ENCODE measurements at places on chromosomes 3 and 15.

DNA sequence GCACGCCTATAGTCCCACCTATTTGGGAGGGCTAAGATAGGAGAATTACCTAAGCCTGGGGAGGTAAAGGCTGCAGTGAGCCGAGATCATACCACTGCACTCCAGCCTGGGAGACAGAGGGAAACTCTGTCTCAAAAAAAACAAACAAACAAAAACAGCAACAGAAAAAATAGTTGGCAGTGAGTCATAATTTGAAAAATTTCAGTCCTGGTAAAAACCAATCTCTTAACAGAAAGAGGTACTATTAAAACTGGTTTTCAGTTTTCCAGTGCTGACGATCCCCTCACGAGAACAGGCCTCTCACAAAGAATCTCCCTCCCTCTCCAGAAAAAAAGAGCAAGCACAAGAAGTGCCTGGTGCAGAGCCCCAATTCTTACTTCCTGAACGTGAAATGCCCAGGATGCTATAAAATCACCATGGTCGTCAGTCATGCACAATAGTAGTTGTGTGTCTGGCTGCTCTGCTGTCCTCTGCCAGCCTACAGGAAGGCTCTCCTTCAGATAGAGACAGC is 22.8 kb upstream of the MAP4 start:
- DNase-seq: no peak

DNA sequence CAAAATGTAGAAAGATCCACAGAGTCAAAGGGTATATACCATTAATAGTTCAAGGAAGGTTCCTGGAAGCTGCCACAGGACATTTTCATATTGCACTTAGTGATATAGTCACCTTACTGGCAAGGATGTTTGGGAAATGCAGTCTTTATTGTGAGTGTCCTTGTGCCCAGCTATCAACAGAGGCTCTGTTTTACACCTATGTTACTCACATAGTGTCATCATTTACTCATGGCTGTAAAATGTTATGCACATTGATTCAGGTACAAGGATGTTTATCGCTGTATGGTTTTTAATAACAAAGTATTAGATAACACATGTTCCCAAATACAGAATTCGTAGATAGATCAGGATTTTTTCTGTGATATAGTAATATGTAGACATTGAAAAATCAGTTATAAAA is 50.9 kb downstream of the ZPLD1 start:
- no peak for DNase-seq

DNA sequence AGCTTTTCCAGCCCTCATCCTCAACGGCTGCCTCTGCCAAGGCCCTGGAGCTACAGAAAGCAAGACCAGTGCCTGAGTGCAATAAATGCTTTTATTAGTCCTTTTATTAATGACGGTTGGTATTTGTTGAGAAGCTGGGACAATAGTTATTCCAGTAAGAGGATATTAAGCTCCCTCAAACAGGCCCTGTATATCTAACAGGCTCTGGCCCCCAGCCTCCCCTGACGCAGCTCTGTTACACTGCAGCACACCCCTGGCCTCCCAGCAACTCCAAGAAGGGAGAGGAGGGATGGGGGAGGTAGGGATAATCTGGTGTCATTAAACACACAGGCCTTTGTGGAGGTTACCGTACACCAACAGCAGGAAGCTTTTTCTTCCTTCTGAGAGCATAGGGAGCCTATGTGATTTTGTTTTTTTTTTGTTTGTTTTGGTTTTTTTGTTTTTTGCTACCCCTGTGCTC is 30.8 kb upstream of the MAGEF1 start:
- peak; percentile 50 for DNase-seq

GRCh38 chr3:171977860-171978259 is 61.5 kb upstream of the FNDC3B start:
- no peak for DNase-seq

DNA sequence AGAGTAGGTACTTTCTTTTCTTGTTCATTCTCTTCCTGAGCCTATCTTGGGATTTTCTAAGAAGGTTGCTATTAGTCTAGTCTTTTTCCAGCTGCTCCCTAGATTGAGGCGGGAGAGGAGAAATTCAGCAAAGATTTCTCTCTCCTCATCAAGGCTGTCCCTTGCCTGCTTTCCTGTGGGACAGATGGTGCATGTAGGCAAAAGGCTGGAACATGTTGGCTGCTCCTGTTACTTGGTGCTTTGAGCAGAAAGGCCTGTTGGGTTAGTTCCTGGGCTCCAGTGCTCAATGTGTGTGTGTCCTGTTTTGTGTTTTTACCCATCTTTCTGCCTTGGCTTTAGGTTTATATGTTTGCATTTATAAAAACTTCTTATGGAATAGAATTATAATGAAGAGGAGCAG is 9.1 kb upstream of the SNRPN start:
- no peak for DNase-seq

DNA sequence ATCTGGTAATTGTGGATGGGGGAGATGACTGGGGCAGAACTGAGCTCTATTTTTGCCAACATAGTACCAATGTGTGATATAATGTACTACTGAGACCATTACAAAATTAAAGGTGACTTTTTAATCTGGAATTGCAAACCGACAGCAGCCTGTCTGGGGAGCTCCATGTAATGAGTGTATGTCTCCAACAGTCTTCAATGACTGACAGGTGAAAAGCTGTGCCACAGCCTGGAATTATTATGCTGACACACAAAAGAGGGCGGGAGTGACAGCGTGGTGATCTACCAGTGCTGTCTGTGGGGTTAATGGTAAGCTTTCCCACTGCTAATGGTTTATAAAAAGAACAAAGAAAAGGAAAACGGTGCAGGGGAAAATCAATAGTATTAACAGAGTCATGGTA is 143.4 kb downstream of the CLSTN2 start:
- DNase-seq: no peak

DNA sequence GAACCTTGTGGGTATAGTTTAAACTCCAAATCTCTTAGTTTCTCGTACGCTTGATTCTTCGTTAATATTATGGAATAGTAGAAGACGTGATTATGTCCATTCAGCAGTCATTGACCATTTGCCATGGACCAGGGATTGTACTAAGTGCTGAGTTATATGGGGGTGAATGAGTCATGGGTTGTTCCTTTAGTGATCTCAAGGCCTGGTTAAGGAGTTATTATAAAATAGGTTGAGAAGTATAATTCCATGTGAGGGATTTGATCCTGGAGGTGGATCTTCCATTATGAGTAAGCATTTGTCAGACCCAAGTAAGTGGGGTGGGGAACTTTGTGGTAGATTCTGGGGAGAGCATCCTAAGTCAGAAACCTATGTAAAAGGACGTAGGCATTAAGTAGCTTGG is 15.4 kb downstream of the NR2C2 start:
- DNase-seq: no peak

DNA sequence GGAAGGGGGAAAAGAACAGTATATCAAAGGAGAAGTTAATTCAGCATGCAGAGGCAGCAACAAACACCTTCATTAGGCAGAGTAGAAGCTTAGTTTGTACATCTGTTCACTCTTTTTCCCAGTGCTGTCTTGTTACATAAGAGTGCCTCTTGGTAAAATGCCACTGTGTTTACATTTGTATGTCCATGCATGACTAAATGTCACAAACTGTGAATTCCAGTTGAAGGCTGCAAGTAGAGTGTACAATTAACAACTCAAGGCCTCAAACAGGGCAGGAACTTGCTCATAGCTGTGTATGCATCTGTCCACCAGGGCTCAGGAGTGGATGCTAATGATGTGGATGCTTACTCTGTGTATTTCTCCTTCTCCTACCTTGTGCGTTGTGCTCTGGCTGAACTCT is 214.2 kb upstream of the TPM1 start:
- DNase-seq: no peak

- DNase-seq: no peak
Measured at GRCh38 chr15:34336231-34336990, 1.2 kb downstream of the SLC12A6 start.

DNA sequence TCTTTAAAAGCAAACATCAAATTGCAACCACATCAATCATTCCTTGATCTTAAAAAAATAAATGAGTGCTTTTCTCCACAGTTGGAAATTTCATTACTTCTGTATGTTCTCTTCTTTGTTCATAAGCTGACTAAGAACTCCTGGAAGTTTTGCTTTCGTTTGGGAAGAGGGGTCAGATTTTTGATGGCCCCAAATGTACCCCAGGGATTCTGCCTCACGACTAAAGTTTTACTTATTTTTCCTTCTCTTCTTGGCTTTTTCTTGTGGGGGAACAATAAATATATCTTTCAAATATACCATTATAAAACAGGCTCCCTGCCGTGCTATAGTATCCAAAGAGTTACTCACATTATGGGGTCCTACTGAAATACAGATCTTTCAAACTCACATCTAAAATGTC is 215.0 kb upstream of the CDIN1 start:
- DNase-seq: no peak

GRCh38 chr3:194476784-194477183 is 10.0 kb downstream of the ATP13A3 start:
- no peak for DNase-seq

DNA sequence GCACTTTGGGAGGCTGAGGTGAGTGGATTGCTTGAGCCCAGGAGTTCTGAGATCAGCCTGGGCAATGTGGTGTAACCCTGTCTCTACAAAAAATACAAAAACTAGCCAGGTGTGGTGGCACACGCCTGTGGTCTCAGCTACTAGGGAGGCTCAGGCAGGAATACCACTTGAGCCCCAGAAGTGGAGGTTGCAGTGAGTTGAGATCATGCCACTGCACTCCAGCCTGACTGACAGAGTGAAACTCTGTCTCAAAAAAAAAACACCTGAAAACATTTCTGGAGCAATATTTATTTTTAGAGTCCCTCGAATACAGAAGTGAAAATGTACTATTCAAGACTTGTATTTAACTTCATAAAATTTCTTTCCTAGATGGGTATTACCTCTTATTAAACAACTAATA is 4.6 kb downstream of the SPCS1 start:
- no peak for DNase-seq

DNA sequence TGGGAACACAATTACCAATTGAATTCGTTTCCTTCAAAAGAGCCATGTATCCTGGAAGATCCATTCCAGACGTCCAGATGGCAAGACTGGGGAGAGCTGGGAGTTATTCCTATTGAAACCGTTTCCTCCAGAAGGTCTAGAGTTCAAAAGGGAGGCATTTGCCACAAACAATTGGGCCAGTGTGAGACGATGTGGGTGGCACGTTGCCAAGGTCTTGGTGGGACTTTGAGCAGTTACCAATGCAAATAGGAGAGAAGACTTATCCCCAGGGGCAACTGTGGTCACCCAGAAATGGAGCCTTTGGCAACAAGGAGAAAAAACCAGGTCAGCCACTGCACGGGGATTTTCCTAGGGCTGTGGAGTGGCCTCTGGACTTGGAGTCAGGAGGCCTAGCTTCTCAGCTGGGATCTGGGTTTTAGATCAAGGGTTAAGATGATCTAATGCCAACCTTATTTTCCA is 29.6 kb upstream of the TLE3 start:
- DNase-seq: no peak

- DNase-seq: no peak
Measured at GRCh38 chr3:44065311-44066094, 176.2 kb upstream of the TOPAZ1 start.

DNA sequence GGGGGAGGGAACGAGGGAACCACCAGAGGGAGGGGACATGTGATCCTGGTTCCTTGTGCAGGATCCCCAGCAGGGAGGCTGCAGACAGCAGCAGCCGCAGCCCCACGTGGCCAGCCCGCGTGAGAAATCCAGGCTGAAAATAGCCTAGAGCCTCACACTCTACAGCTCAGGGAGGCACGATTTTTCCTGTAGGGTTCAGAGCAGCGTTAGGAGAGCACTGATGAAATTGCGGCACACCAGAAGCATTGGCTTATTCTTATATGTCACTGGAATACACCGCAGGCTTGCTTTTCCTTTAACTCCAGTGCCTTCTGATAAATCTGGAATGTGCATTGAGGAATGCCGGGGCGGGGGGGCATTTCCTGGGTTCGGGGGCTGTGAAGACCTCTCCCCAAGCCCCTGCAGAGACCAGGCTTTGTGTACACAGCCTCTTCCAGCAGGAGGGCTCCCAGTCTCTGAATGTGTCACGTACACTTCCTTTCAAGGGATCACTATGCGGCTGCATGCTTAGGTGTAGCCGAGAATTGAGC is 193.0 kb downstream of the ATP10A start:
- DNase-seq: peak; percentile 60

DNA sequence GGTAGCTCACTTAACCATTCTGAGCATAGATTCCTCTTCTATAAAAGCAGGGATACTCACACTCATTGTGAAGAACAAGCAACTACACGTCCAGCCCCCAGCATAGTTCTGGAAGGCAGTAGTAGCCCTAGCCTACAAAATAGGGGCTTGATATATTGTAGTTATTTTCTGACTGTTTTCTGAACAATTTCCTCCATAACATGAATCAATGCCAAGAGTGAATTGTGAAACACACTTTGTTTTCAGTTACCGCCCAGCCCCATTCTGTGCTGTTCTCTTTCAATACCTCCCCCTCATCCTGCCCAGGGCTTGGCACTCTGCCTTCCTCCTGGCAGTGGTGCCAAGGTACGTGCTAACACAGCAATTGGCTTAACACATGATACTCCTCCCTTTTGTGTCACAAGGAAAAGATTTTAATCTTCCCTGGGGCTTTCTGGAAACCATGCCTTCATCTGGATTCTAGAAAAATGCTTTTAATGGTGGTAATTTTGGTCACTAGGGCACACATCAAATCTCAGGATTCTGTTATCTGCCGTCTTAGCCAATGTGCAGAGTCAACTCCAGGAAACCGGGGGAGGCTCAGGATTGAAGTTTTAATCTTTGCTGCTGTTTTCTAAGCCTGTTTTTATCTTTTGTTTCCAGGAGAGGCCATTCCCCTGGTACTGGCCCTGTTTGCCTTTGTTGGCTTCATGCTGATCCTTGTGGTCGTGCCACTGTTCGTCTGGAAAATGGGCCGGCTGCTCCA is 37.2 kb downstream of the IL20RB start:
- DNase-seq: no peak

DNA sequence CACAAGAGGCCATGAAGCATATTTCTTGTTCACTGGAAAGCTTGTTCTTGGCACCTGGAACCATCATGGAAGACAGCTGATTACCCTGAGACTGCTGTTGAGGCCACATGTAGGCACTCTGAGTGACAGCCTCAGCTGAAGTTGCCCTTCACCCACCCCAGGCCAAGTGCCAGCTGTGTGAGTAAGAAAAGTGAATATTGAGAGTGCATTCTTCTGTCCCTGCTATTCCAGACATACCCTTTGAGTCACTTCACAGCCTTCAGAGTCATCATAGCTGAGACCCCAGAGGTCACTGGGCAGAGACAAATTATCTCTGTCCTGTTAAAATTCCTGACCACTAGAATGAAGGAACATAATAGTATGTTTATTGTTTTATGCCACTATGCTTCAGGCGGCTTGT is 79.6 kb downstream of the NFKBIZ start:
- peak; percentile 48 for DNase-seq

DNA sequence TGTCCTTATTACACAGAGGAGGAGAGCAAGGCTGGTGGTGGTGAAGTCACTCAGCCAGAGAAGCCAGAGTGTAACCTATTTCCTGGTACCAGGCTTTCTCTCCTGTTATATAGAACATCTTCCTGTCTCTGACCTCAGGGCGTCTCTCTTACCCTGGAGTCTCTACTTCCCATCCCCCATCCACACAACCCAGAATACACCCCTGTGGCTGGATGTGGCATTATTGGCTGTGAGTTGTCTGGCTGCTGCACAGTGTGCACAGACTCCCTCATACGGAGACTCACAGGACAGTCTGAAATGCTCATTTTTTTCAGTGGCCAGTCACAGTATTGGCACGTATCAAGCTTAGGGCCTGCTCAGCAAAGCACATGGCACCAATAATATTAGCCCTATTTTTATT is 8.6 kb downstream of the PODXL2 start:
- no peak for DNase-seq

All from right forelimb (tissue), 1 donor.